ENCODE measurements at places on chromosomes 3 and 15.

GRCh38 chr15:78334845-78335244, 5.3 kb upstream of the CRABP1 start:
- DNase-seq: no peak

GRCh38 chr15:68894208-68894607, 36.1 kb upstream of the SPESP1 start:
- DNase-seq: no peak

DNA sequence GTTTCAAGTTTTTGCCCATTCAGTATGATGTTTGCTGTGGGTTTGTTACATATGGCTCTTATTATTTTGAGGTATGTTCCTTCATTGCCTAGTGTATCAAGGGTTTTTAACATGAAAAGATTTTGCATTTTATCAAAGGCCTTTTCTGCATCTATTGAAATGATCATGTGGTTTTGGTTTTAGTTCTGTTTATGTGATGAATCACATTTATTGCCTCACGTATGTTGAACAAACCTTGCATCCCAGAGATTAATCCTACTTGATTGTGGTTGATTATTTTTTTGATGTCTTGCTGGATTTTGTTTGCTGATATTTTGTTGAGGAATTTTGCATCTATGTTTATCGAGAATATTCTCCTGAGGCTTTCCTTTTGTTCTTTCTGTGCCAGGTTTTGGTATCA, 39.4 kb downstream of the TMCO5A start:
- no peak for DNase-seq

DNA sequence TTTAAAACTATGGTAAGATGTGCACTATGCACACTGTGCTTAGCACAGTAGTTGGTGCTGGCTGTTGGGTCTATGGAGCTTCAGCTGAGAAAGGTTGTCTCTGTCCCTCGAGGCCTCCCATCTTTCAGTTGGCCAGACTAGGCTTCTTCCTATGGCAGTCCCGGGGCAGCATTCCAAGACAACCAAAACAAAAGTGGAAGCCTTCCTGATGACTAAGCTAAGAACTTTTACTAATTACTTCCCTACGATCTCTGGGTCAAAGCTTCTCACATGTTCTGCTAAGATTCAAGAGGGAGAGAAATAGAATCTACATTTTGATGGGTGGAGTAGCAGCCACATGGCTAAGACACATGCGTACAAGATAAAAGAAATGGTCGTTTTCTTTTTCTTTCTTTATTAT, 342.8 kb downstream of the TUSC7 start:
- DNase-seq: no peak

- DNase-seq: no peak
Measured at GRCh38 chr3:185630182-185630622, 44.1 kb downstream of the SENP2 start.

DNA sequence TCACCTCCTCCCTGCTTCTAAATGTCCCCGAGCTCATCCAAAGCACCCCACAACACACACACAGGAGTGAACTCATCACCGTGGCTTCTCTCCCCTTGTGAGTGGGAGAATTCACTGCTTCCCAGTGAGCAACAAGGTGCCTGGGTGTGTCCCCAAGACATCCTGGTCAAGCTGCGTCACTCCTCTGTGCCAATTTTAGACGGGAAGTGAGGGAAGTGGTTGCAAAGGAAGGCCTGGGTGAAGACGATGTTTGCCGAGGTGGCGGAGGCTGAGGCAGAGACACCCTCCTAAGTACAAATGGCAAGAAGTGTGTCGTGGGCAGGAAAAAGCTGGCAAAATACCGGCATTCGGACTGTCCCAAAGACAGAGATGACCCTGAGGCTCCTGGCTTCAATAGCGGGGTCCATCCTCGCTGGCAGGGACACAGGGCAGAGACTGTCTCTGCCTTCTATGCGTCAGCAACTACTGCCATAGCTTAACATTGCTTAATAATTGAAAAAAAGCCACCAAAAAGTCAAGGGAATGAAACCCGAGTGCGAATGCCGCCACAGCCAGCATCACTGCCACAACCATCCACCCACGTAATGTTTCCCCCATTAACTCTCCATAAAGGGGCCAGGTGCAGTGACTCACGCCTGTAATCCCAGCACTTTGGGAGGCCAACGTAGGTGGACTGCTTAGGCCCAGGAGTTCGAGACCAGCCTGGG, 72.8 kb downstream of the VGLL4 start:
- no peak for DNase-seq

DNA sequence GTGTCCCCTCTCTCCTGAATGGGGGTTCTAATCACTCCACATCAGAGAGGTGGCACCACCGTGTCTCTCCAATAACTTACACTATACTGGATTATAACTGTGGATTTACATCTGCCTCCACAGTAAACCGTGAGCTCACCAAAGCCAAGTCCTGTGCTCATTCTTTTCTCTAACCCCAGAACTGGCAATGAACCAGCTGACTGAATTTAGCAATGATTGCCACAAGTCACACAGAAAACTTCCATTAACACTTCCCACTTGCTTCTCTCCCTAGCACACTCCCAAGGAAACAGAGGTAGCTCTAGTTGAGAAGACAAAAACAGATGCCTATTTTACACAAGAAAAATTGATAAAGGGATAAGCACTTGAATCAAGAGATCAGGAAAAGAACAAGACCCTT, 361.3 kb downstream of the ULK4 start:
- DNase-seq: no peak

DNA sequence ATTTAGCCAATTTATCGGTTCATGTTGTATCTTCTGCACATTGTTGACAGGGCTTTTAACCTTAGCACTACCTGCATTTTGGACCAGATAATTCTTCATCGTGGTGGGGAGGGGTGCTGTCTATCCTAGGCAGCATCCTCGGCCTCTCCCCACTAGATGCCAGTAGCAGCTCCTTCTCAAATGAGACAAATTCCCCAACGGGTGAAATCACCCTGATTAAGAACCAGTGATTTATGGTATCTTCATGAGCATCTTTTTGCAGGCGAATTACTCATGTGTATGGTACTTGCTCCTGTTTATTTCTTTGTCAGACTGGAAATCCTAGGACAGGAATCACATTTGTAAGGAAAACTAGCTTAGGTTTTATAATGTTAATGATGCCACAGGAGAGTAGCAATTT, 68.0 kb downstream of the C3orf70 start:
- no peak for DNase-seq

GRCh38 chr3:30952786-30953185, 58.3 kb upstream of the GADL1 start:
- no peak for DNase-seq

DNA sequence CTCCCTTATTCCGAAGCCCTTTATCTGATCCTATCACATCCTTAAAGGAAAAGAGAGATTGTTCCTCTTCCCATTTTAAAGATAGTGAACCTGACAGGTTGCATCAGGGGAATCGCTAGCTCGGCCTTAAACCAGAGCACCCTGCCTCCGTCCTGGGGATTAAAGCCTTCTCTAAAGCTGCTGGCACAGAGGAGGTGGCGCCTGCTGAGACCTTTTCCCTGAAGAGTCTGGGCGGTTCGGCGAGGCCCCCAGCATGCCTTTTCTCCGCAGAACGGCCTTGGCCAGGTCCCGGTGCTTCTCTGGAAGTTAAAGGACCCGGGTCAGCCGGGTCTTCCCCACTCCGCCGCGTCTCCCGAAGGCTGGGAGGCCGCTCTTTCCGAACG, 593 bp downstream of the FAM219B start:
- peak; percentile 29 for DNase-seq

DNA sequence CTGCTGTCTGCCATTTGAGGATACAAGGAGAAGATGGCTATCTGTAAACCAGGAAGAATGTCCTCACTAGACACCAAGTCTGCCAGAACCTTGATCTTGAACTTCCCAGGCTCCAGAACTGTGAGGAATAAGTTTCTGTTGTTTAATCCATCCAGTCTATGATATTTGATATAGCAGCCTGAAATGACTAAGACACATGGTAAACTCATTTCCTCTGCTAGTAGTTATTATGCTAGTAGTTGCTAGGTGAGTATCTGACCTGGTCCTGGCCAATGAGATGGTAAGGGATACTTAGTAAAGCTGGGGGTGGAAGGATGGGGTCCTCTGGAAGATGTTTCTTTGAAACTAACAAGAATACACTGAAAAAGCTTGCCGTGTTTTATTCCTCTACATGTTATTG, 280.7 kb upstream of the ARHGEF26 start:
- DNase-seq: no peak

GRCh38 chr3:70703305-70704102, 391.1 kb upstream of the MDFIC2 start:
- no peak for DNase-seq

DNA sequence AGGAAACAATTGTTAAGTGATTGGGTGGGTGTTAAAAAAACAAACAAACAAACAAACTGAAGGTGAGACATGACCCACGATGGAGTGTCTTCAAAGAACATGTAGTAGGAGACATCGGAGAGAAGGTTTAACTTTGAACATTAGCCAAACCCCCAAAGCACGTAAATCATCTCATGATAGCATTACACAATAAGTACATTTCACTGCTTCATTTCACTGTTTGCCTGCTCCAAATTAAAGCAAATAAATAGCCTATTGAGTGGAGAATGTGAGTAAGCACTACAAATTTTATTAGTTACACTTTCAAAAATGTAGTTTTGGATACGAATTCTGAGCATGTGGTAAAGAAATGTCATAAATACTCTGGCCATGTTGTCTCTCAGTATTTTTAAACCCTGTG, 287.0 kb downstream of the SI start:
- DNase-seq: no peak

DNA sequence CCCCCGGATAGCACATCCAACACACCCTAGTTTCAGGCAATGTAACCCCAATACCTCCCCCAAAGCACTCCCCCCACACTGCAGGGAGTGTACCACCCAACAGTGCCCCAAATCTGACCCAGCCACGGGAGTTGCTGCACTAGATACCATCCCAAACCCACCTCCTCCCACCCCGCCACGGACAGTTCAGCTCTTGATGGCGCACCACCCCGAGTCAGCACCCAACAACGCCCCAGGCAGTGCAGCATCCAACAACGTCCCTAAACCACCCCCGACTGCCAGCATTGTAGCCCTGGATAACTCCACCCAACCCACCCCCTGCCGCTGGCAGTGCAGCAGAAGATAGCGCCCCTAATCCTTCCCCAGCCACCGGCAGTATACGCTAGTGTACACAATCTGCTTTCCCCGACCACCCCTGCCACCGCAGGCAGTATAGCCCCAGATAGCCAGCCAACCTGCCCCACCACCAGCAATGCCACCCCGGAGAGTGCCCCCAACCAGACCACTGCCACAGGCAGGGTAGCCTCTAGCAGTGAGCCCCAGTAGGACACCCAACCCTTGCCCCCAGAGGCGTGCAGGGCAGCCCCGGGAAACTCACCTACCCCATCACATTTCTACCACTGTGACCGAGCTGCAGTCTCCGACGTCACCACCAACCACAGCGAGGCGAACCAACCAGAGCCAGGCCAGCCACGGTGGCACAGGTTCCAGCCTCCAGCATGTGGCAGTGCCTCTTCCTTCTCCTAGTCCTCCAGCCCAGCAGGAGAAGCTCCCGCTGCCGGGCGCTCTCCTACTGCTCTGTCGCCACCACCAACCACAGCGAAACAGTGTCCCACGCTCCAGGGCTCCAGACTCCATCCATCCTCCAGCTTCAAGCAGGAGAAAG, 178.1 kb downstream of the POTEB3 start:
- no peak for DNase-seq

- DNase-seq: no peak
Measured at GRCh38 chr3:125163739-125164601, 48.6 kb downstream of the SLC12A8 start.

- no peak for DNase-seq
Measured at GRCh38 chr15:82662641-82663040, 15.5 kb upstream of the CPEB1 start.

GRCh38 chr3:105974381-105974780, 105.6 kb upstream of the CBLB start:
- DNase-seq: no peak

DNA sequence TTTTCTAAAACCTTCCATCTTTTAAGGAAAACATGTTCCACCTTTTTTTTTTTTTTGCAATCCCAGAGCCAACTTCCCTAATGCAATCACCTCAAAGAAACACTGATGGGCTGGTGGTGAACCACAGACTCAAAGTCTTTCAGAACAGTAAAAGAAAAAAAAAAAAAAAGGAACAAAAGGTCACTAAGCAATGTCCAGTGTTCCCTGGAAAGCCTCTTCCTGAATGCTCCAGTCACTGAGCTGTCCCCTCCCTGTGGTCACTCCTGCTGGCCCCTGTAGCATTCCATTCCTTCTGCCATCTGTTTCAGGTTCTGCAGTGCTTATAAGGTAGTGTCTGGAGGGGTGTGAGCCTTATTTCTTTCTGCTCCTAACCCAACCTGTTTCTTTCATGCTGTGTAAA, 53.3 kb downstream of the AAGAB start:
- no peak for DNase-seq

DNA sequence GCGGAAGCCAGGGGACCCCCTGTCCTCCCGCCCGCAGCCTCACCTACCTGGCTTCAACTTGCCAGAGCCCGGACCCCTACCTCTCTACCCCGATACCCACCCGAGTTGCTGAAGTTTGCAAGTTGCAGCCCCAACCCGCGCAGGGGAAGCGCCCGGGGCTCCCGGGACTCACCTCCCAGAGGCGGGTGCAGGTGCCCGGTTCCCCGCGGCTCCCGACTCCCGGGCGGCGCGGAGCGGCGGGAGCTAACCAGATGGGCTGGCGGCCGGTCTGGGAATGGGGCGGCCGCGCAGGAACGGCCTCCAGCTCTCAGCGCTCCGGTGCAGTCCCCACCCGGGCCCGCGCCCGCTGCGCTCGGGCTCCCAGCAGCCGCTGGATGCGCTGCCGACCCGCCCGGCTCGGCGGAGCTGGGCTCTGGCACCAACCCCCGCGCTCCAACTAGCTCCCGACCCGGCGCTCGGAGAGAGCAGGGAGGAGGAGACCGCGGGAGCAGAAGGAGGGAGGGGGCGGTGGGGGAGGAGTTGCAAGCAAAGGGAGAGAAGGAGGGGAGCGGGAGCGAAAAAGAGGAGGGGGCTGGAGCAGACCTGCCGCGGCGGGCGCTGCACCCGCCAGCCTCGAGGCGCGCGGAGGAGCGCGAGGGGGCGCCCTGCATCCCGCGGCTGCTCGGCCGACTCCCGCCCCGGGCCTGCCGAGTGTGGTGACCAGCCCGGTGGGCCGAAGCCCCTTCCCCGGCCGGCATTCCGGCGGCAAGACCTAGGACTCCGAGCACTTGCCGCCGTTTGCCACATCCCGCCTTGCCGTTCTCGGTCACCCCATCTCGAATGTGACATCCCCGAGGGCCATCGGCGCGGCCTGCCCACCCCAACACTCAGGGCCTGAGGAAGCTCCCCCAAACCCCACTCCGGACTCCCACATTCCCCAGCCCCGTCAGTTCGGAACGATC, at the start of gene SEMA5B:
SEMA5B (minus strand) TSS at position 472 of the 941 bp plus-strand sequence. CDS start 66,500 bp downstream, outside the sequence.
- DNase-seq: peak; percentile 22

DNA sequence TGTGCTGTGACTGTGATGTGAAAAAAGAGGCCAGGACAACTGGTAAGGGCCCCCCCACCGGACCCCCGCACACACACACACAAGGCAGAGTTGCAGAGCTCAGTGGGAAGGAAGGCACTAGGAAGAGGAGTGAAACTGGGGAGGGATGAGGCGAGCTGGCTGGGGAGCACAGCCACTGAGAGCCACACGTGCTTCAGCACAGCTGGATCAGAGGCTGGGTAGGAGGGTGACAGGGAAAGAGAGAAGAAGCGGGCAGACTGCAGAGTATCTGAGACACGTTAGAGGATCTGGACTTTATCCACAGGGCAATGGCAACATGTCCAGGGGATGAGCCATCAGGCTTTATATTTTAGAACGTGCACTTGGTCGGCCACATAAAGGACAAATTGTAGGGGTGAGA, 38.0 kb upstream of the TKT start:
- no peak for DNase-seq

GRCh38 chr3:78881501-78881900, 886.3 kb downstream of the ROBO1 start:
- no peak for DNase-seq

- DNase-seq: no peak
Measured at GRCh38 chr3:8730656-8731055, 2.9 kb upstream of the CAV3 start.

GRCh38 chr3:15521573-15521965, at the start of gene COLQ:
Gene COLQ (minus strand): TSS chr3:15521706. CDS start chr3:15521625, 81 bp downstream.
- DNase-seq: no peak
